Natural killer cell treated with Interleukin-12 subunit alpha and Interleukin-12 subunit beta and Interleukin-15 and Interleukin-18, amount 100 ng/mL, for 72 hours (primary cell): ENCODE measurements at places on chromosomes 5 and 9. TPM values are rescaled to one million over a fixed set of nuclear protein-coding genes. Genes with fewer than 3 reads are reported as not detected.

DNA sequence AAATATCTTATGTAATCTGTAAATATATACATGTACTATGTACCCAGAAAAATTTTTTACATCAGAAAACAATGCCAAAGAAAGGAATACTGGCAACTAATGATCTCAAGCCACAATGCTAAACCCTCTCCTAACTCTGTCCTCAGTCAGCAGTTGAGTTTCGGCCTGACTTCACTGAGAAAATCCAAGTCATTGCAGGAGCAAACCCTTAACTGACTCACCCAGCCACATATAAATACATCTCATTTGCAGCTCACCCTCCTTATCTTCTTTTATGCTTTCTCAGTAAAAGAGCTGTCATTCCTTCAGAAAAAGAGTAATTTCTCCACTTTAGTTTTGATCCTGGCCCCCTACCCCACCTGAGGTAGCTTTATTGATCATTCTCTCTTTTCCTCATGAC lies 46.1 kb upstream of the TMED7 start:
- DNase-seq = no peak

GPR150 gene
- total RNA-seq = not detected

DNA sequence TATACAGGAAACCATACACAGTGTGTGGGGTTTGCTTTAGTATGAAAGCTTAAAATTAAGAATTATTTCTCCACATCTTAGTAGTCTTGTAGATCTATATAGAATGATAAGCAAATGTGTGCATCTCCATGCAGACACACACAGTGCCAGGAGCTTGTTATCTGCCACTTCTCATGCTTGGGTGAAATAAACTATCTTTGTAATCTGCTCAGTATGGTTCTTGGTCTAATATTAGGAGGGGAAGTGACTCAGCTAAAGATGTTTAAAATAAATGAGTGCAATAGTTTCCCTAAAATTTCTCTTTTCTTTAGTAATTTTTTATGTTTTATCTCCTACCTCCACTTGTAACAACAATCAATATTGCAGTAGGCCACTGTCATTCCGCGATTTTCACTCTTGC lies 689.6 kb downstream of the TAF11L14 start:
- DNase-seq = no peak

- no peak for DNase-seq
These were observed 12.5 kb downstream of the NR3C1 start for GRCh38 chr5:143390941-143391340.

PAPPA gene
- not detected for total RNA-seq

DNA sequence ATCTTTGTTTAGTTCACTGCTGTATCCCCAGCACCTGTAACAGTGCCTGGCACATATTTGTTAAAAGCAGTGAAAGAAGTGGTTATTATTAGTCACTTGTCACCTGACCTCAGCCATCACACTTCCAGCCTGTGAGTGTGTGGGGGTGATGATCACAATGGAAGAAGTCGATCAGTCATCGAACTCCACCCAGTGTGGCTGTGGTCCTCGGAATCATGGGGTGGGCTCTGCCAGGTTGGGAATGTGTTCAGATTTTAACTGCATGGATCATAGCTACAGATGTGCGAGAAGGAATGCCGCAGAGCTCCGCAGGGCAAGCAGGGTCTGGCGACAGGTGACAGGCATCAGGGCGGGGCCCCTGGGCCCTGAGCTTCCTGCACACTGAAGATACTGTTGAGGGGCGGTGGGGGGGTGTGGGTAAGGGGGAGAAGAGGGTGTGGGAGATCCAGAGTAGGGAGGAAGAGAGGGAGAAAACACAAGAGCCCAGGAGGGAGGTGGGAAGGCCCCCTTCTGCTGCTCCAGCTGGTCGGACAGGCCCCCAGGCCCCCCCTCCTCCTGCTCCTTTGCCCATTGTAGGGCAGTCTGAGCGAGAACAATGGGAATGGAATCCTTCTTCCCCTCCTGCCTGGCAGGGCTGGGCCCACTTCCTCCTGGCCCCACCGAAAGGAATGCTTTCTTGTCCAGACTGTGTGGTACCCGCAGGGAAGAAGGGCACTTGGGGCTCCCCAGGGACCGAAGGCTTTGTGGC lies 89.6 kb downstream of the SPRY4 start:
- no peak for DNase-seq

BRINP1 gene
- total RNA-seq = not detected

DNA sequence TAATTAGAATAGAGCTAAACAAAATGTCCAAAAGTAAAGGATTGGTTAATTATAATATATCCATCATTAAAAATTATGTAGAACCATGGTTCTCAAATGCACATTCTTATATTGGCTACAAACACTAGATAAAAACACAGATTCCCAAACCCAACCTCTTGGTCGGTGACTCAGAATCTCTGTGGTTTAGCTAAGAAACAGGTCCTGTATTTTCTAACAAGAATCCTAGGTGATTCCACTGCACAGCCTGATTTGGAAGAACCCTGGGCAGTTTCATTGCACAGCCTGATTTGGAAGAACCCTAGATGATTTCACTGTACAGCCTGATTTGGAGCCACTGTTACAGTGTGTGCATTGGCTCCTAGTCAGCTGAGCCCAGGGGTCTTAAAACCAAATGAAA lies 67.9 kb downstream of the KIAA1958 start:
- DNase-seq = no peak

ITGA2 gene
- total RNA-seq = 0.10 TPM

GRCh38 chr5:170307575-170308465 lies 10.2 kb upstream of the LCP2 start:
- DNase-seq = no peak

DNA sequence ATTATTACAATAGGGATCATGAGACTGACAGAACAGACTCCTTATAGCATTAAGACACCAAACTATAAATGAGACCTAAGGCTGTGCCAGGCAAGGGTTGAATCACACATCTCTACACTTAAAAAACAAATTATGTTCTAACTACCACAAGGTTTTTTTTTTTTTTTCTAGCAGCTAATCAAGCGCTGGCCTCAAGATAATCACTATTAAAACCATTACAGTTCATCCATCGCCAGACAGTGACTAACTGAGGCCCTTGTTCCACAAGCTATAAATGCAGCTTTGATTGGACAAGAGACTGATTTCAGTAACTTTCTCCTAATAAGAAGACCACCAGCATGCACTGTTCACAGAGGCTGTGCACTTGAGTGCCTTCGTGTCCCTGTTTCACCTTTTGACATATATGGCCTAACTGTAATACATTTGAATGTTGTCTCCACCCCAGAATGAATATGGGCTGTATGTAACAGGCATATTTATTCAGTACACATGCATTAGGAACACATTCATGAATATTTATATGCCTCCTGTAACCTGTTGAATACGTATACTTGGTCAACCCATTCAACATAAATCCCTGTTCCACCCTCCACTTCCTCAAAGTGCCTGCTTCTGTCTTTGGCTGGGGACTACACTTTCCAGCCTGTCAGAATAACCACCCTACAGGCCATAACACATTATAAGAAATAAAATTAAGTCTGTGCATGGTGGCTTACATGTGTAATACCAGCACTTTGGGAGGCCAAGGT lies 22.8 kb upstream of the ZNF131 start:
- no peak for DNase-seq

PCDHB3 gene
- total RNA-seq = not detected

DNA sequence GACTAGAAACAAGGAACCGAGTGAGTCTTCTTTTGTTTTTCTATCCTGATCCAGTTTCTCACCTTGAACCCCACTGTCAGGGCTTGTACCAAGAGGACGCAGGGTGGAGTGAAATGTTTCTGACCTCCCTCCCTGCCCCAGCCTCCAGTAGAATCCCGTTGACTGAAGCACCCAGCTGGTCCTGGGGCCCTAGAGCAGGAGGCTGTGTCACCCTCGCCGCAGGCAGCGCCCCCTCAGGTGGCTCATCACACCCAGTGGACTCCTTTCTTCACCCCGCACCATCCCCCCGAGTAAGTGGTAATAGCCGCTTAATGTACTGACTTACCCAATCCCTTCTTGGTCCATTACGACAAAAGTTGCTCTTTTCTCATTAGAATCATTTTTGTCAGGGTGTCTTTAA lies 53.8 kb downstream of the MVB12B start:
- no peak for DNase-seq

DNA sequence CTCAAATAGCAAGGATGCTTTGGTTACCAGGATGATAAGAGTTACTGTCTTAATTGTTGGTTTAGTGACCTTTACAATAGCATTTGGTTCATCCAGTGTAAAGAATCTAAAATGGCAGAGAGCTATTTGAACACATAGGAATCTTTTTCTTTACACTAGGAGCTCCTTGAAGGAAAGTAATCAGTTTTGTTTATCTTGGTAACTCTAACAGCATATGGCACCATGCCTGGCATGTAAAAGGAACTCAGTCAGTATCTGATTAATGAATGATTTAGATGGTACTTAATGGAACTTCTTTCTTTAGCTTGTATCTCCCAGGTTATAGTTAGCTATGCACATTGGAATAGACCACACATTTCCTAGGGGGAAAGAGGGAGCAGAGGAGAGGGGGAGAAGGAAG lies 9.9 kb downstream of the PSMD5 start:
- no peak for DNase-seq

GRCh38 chr9:106796771-106797170 lies 66.2 kb upstream of the ZNF462 start:
- DNase-seq = no peak

DNA sequence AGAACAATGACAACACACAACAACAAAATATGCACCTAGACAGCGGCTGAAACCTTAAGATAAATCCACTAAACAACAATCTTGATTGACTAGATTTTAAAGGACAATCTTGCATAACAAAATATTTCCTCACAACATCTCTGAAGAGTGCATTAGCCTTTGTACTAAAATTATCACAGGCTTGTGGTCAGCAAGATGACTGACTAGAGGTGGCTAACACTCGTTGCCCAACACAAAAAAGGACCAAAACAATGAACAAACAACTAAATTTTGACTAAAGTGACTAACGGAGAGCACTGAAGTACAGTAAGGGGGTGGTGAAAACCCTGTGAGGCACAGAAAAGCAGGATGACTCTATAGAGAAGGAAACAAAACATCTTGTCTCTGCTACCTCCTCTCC lies 183.9 kb downstream of the BRINP1 start:
- DNase-seq = no peak

- DNase-seq = peak; percentile 69
These were observed 3.9 kb downstream of the SETX start for GRCh38 chr9:132350861-132351315.

DNA sequence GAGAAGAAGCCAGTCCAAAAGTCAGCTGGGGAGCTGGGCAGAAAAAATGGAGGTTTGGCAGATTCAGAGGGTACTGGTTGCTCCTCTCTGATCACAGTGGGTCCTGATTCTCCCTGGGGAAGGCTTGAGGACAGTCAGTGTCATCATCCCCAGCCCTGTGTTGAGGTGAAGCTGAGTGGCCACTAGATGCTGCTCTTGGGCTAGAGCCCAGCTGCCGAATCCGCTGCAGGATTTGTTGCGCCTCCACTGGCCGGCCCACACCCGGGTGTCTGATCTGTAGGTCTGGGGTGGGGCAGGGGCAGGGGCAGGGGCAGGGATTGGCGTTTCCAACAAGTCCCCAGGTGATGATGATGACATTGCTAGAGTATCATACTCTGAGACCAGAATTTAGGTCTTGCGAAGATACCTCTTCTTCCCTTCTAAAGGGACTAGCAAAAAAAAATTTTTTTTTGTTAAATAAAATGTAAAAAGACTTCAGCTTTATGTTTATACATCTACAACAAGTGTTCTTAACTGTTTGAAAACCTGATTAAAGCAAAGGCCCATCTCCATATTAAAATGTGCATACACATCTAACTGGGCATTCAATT lies 106.8 kb downstream of the PDE6A start:
- peak; percentile 59 for DNase-seq

DNA sequence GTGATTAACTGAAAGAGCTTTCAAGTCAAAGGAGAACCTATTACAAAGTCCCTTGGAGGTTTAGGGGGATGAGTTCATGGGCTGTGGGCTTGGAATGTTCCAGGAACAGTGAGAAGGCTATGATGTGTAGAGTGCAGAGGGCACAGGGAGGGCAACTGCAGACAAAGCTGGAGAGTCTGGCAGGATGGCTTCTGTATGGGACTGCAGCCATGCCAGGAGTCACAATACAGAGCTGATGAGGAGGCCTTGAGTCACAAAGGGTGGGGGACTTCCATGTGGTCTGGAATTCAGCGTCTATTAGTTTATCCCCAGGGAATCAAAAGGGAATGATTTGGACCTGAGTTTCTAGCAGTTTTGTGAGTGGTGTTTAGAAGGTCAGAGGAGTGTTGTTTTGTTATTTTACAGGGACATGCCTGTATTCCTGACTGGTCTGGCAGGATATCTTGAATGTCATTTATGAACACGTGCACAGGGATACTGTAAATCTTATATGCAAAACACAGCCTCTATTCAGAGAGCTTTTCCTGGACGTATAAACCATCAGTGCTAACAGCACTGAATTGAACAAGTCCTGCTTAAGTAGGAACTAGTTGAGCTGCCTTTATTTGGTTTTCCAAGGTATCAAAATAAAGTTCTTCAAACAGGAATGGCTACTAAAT lies 14.3 kb upstream of the TEK start:
- DNase-seq = no peak

DNA sequence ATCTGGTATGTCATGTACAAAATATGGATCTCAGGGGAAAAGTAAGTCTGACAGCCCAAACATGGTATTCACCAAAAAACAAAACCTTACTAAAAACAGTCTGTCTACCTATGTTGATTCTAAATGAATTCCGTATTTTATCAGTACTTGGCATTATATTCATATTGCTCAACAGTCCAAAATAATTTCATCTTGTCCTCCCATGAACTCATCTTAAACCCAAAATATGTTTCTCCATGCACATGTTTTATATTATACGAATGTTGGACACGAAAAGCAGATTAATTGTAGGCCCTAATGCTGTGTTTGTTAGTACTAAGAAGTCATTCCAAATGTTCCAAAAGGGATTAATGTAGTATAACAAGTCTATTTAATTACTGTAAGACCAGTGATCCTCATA lies 20.1 kb downstream of the NFIB start:
- no peak for DNase-seq

GRCh38 chr5:80234116-80234948 lies 21.5 kb downstream of the SERINC5 start:
- DNase-seq = no peak

GRCh38 chr9:70444904-70445303 lies 30.4 kb upstream of the KLF9 start:
- no peak for DNase-seq

DNA sequence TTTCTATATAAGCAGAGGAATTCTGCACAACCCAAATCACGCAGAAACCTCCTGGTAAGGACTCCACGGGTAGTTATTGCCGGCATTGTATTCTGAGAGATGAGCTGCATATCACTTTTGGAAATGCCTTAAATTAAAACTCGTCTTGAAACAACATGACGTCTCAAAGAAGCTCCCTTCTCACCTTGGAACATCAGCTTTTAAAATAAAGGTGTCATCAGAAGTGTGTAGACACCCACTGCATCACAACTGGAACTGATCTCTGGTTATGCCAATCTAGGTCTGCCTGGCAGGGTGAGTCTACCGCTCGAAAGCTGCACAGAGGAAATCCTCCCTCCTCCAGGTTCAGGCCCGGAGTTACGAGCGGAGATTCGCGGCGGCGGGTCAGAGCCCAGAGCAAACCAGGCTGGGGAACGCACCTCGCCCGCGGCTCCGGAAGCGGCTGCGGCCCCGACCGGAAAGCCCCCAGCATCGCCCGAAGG lies 974 bp upstream of the SLC12A2 start:
- no peak for DNase-seq

GRCh38 chr5:54900984-54901725 lies 84.2 kb downstream of the ESM1 start:
- DNase-seq = no peak
